DMS79 (cell line): ENCODE measurements at places on chromosomes 4 and X.

GRCh38 chr4:1666391-1666790 lies 17.7 kb downstream of the FAM53A start:
- DNase-seq, result no peak

GRCh38 chr4:118968813-118969212 lies 80.2 kb downstream of the SYNPO2 start:
- DNase-seq, result no peak

- no peak for DNase-seq
These were observed 40.6 kb downstream of the CCNI start for GRCh38 chr4:77035153-77035552.

DNA sequence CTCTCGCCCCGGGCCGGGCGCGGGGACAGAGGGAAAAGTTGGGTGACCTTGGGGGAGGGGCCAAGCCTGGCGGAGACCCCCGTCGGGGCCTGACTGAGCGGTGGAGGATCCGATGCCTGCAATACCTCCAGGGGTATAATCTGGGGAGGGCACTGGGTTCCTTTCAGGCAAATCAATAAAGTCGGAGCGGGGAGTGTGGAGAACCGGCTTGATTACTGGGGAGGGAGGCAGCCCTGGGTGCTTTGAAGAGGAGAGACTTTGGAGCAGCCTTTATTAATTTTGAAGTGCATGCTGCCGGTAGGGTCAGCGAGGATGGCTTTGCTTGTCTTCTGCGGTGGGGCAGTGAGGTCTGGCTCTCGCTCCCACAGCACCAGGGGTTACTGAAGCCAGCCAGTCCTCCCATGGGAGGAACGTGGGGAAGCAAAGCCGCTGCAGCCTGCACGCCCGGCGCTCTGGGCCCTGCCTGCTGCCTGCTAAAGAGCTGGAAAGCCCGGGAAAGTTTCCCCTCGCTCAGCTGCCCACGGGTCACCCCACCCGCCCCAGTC lies 403 bp upstream of the LGI2 start:
- DNase-seq, result no peak

DNA sequence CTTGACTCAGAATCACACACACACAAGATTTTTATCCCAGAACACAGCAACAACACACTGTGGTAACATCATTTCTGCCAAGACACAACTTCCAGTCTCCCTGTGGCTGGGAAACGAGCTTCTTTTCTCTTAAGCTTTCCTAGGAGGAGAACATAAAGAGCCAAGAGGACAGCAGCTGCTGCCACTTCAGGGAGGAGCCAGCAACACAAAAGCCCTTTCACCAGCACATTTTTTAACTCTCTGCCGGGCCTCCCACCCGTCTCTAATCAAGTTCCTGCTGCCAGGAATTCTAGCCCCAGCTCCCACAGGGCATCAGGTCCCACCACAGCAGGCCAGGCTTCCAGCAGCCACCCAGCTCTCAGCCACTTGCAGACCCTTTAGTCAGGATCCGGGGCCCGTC lies 22.4 kb downstream of the FAT1 start:
- no peak for DNase-seq

GRCh38 chr4:16449406-16449805 lies 223.1 kb upstream of the TAPT1 start:
- no peak for DNase-seq

DNA sequence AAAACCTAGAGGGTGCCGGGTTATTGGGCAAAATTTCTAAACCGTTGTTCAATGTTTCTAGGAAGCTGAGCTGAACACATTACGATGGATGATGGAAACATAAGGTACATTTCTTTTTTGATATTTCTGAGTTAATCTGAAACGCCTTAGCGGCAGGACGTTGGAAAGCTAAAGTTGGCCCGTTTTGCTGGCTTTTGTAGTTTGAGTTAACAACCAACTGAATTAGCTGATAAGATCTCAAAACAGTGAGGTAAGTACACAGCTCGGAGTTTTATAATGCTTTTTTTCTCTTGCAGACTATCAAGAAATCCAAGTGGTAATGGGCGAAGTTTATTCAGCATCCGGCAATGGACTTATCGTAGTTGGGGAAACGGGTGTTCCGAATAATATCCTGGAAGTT lies 73.5 kb downstream of the PRSS12 start:
- no peak for DNase-seq

GRCh38 chr4:10115797-10116568 lies 616 bp downstream of the WDR1 start:
- no peak for DNase-seq

GRCh38 chrX:56763556-56764152 lies 34.6 kb downstream of the NBDY start:
- no peak for DNase-seq

- no peak for DNase-seq
These were observed 39.1 kb upstream of the TMEM184C start for GRCh38 chr4:147578051-147578476.

DNA sequence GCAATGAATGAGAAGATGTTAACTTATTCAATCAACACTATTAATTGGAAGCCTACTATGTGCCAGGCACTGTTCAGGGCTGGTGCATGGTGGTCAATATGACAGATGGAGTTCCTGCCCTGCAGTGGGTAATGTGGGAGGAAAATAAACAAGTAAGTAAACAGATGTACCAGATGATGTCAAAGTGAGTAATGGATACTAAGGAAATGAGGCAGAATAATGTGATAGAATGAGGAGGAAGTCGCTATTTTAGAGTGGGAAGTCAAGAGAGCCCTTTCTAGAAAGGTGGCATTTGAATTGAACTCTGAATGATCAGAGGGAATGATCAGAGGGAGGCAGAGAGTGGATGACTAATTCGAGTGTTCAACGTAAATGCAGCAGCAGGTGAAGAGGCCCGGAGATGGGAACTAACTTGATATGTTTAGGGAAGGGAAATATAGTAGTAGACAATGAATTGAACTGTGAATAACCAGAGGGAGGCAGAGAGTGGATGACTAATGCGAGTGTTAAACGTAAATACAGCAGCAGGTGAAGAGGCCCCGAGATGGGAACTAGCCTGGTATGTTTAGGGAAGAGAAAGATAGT lies 48.3 kb downstream of the HMGB3 start:
- DNase-seq, result no peak

DNA sequence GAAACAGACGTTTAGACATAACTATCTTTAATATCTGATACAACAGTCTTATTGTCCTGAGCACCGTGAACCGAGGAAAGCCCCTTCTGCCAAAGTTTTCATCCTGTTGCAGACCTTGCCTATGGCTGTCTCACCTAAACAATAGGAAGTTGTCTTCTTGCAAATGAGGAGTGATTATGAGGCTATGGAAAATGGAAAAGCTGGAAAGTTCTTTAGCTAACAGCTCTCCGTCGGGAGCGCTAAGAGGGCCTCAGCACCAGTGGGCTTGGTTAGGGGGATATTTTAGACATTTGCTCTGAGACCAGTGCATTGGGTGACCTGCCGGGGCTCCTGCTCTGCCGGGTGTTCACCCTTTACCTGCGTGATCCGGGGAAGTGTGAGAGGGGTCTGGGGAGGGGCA lies 28.4 kb downstream of the TMEM131L start:
- no peak for DNase-seq

DNA sequence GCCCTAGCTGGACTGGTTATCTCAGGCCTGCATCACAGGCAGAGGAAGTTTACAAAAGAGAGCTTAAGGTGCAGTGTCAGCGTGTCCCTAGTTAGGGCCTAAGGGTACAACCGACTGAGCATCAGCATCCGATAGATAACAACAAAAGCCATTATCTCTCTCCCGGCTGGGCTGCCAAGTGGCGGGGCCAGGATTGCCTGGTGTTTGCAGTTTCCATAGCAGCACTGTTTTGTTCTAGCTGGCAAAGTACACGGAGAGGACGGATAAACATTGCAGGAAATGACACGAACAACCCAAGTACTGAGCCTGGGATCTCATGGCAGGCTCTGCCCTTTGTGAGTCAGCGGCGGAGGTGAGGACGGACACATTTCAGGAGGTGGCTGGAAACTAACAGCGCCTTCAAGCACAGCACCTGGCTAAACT lies 104.7 kb upstream of the NOCT start:
- peak; percentile 95 for DNase-seq

GRCh38 chrX:124023838-124024238 lies 62.3 kb downstream of the STAG2 start:
- no peak for DNase-seq

DNA sequence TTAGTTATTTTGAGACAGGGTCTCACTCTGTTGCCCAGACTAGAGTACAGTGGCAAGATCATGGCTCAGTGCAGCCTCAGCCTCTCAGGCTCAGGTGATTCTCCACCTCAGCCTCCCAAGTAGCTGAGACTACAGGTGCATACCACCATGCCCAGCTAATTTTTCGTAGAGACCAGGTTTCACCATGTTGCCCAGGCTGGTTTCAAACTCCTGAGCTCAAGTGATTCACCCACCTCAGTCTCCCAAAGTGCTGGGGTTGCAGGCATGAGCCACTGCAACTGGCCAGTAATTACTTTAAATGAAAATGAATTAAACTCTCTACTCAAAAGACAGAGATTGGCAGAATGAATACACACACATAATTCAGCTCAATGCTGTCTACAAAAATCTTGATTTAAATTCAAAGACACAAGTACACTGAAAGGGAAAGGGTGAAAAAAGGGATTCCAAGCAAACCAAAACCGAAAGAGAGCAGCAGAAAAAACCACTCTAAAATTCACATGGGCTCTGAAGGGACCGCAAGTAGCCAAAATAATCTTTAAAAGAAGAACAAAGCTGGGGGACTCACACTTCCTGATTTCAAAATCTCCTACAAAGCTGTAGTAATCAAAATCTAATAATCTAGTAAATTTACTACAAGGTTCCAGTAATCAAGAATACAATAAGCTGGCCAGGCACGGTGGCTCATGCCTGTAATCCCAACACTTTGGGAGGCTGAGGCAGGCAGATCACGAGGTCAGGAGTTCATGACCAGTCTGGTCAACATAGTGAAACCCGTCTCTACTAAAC lies 11.8 kb upstream of the SPON2 start:
- DNase-seq, result no peak

GRCh38 chr4:157045507-157046127 lies 30.3 kb upstream of the GLRB start:
- DNase-seq, result no peak

- DNase-seq, result no peak
These were observed 142.7 kb downstream of the TENM3 start for GRCh38 chr4:182385897-182386296.

DNA sequence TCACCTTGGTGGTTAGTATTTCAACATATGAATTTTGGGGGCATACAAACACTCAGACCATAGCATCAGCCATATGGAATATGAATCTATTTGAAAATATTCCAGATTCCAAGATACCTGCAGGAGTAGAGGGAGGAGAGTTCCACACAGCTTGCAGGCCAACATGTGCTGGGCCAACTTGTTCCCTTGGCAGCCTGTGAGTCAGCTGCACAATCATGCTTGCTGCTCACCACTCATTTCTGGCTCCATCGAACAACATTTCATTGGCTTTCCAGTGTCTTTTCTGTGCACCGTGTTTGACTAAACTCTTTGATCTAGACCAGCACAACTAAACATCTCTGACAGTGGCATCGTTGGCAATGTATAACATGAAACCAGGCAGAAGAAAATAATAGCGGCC lies 282.5 kb upstream of the RASGEF1B start:
- no peak for DNase-seq

DNA sequence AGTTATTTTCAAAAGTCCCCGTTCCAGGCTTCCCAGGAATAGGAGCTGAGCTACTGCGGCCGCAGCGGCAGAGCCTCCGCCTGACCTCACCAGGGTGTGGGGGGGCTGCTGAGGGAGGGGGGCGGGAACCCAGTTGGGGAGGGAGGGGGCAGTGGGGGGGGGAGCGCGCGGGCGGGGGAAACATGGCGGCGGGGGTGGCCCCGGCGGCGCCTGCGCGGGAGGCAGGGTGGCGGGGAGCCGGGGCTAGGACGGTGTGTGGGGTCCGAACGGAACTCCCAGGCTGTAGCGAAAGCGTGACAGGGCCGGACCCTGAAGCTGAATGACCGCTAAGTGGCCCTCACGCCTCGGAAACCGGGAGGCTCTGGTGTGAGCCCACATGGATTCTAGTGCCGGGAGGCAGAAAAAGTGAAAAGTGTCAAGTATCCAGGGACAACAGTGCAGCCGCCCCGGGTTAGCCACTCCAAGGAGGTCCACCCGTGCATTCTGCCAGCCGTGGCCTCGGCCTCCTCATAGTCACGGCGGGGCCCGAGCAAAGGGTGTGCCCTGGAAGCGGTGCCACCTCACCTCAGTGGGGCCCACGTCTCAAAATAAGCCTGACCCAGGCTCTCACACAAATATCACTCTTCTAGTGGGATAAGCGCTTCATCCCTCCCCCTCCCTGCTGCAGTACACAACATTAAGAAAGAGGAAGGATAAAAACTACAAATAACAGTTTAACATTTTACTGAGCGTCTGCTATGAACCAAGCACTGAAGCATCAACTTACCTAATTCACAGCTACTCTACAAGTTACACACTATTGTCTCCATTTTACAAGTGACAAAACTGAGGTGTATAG lies at the start of gene KLHL13:
Gene KLHL13, minus strand, starts transcription at position 98 of the 838 bp plus-strand sequence. CDS start 88,337 bp downstream, outside the sequence.
- no peak for DNase-seq

DNA sequence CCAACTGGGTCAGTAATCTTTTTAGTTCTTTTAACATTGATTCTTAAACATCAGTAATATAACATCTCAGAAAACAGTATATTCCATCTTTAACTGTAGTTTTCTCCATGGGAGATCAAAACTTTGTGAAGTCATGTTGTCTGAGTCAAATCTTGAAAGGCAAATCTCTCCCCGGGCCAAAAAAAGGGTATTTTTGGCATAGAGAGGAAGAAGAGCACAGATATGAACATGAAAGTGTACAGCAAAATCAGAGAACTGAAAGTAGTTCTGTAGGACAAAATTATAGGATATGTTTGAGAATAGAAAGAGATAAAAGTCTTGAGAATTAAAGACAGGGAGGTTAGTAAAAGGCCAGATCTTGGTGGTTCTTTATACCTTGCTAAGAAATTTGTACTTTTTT lies 176.4 kb upstream of the GYPA start:
- DNase-seq, result no peak

GRCh38 chrX:68822641-68823410 lies 6.0 kb upstream of the EFNB1 start:
- peak; percentile 5 for DNase-seq

- DNase-seq, result no peak
These were observed 68.0 kb upstream of the NR3C2 start for GRCh38 chr4:148510211-148510610.

DNA sequence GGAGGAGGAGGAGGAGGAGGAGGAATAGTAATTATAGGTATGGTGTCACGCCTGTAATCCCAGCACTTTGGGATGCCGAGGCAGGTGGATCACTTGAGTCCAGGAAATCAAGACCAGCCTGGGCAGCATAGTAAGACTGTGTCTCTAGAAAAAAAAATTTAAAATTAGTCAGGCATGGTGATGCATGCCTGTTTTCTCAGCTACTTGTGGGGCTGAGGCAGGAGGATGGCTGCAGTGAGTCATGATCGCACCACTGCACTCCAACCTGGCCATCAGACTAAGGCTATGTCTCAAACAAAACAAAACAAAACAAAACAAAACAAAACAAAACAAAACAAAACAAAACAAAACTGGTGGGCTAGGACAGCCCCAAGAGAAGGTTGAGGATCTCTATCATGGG lies 3.0 kb downstream of the STARD8 start:
- DNase-seq, result no peak
